ENCODE measurements at places on chromosomes 2 and 18.

DNA sequence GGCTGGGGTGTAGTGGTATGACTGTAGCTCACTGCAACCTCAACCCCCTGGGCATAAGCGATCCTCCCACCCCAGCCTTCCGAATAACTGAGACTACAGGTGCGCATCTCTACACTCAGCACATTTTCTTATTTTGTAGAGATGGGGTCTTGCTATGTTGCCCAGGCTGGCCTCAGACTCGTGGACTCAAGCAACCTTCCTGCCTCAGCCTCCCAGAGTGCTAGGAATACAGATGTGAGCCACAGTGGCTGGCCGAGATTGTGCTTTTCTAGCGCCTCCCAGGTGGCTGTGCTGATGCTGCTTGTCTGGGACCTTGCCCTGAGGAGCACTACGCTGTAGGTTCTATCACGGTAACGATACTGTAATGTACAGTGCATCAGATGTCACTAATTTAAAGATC, 155.6 kb downstream of the AGAP1 start:
- DNase-seq: no peak

- no peak for DNase-seq
These were observed 731.1 kb upstream of the SLC8A1 start for GRCh38 chr2:41182961-41183360.

DNA sequence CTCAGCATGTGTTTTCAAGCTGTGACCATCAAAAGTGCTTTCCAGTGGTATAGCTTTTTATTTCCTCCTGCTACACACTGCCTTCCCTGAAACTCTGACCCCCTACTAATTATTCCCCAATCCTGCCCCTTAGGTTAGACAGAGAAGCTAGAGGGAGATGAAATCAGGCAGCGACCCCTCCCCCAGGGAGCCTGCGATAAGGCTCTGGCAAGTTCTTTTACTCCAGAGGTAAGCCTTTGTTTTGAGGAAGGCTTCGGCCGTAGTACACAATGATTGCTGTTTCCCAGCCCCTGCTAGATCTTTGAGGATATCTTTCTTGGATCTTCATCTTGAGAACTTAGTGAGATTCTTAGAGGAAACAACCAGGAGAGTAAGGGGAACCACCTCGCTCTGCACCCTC, 33.5 kb upstream of the NOL4 start:
- no peak for DNase-seq

DNA sequence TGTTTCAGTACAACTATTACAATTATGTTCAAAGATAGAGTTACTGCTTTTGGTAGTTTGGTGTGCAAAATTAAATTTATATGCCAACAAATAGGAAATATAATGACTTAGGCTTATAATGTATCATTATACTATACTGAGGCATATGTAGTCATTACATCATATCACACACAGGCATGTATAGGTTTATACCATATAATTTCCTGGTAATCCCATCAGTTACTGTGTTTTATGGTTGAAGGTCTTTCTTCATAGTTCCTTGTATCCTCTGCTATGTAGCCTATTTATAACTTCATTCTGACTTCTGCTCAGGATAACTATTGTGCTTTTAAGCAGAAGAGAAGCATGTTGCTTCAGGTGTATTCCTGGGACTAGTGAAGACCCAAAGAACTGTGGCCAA, 110.5 kb downstream of the ZNF407 start:
- no peak for DNase-seq

- DNase-seq: no peak
These were observed 29.2 kb upstream of the ACVR1C start for GRCh38 chr2:157657858-157658257.

GRCh38 chr18:68803356-68803755, 5.5 kb downstream of the CCDC102B start:
- DNase-seq: no peak

DNA sequence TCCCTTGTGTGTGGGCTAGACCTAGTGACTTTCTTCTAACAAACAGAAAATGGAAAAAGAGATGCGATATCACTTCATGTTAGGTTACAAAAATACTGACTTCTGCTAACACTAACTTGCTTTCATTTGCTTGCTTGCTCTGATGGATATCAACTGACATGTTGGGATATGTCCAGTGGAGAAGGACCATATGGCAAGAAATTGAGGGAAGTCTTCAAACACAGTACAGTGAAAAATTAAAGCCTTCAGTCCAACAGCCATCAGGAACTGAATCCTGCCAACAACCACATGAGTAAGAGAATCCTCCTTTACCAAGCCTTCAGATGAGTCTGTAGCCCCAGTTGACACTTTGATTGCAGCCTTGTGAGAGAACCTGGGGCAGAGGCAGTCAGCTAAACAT, 143.9 kb downstream of the MAIP1 start:
- no peak for DNase-seq

- DNase-seq: no peak
These were observed 42.2 kb downstream of the TTC32 start for GRCh38 chr2:19859565-19859964.

- DNase-seq: no peak
These were observed 187.5 kb downstream of the SCG2 start for GRCh38 chr2:223414646-223415045.

GRCh38 chr2:35714883-35715282, 640.7 kb upstream of the CRIM1 start:
- no peak for DNase-seq

DNA sequence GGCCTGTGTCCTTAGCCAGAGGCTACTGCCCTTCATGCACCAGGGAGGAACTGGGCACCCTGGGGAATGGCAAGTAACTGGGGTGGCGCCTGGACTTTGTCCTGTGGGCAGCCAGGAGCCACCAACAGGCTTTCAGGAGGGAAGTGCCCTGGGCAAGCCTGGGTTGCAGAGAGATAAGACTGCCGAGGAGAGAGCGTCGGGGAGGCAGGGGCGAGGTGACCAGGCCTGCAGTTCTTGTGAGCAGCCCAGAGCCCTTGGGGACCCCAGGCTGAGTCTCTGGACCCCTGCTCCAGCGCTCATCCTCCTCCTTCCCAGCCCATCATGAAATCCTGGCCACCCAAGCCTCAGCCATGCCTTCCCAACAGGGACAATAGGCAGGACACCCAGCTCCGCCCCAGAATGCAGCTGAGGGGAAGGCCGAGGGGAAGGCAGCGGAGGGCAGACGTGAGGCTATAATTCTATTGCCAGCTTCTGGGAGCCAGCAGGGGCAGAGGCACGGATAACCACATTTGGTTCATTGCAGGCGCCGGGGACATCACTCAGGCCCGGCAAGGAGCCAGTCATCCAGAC, 25.1 kb downstream of the ADRA2B start:
- no peak for DNase-seq

DNA sequence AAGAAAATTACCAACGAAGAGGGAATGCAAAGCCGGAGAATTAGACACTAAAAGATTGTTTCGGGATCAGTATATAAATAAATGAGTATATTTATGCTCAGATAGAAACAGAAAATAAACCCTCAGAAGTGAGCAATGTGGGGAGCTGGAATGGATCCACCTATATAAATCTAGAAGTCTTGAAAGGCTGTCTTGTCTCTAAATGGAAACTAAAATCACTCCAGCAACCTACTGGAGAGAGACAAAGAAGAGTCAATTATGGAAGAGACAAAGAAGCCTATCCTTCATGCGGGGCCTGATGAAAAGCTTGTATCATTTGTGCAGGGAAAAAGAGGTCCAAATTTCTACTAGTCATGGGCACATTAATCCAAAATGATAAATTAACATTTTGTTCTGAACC, 158.1 kb downstream of the DNAH7 start:
- no peak for DNase-seq

DNA sequence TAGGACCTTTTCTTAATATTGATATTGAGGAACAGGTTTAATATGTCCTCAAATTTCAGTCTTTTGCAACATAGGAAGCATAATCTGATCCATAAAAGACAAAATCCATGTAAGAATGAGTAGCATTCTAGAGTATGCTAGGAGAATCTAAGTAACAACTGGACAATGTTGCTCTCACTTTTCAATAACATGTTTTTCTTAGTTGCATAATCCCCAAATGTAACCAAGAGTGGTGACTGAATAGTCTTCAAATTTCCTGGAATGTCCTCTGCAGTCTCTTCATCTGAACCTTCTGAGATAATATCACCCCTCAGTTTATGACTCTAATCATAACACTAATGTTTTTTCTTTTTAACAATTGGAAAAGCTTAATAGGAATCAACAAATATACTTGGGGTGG, 110.0 kb upstream of the ZEB2 start:
- DNase-seq: no peak

GRCh38 chr2:231909631-231910030, 16.6 kb downstream of the NPPC start:
- no peak for DNase-seq

DNA sequence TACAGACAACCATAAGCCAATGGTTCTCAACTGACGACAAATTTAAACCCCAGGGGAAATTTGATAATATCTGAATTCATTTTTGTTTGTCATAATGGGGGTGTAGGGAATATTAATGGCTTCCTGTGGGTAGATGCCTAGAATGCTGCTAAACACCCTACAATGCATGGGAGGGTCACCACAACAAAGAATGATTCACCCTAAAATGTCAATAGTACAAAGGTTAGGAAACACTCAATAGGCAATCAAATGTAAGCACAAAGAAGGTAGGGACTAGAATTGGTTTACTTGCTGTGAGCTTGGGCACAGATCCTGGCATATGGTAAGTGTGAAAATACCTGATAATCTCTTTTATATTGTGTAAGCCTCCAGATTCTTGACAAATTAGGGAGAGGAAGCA, 20.1 kb upstream of the FANCL start:
- no peak for DNase-seq

DNA sequence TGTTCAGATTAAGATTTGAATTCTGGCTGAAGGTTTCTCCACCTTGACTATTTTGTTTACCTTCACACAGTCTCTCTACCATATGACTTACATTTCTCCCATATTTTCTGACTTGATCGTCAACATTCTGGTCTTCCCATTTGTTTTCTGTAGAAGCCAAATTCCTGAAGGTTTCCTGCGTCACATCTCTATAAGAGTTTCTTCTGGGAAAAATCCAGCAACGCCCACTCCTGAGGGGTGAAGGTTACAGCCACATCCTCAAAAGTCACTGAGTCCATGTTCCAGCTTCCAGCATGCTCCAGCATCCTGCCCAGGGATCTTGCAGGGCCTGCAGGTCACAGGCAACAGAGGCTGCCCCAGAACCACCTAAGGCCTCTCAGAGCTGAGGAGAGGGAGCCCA, 47.5 kb downstream of the NBEAL1 start:
- no peak for DNase-seq

GRCh38 chr18:32771169-32771751, 1.6 kb downstream of the KLHL14 start:
- DNase-seq: no peak

- no peak for DNase-seq
These were observed 3.3 kb downstream of the KIF3C start for GRCh38 chr2:25979001-25979400.

- DNase-seq: no peak
These were observed 21.9 kb downstream of the RPIA start for GRCh38 chr2:88713408-88713807.

- DNase-seq: no peak
These were observed 56.6 kb downstream of the SOWAHC start for GRCh38 chr2:109670556-109671411.

GRCh38 chr2:171157109-171157500, 3.6 kb downstream of the TLK1 start:
- no peak for DNase-seq

DNA sequence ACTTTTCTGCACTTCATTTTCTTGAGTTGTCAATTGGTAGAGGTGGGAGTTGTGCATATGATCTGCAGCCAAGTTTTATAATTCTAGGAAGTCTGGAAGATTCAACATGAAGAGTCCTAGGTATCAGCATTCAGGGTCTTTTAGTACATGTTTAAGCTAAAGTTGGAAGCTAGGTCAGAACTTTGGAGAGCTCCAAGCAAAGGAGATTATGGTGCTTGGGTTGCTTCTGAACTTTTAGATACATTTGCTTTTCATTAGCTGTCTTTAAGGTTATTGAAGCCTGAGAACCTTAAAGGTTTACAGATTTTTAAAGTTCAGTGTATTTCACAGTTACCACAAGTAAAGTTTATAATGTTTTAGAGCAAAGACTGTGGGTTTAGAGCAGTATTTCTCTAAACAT, 85.5 kb downstream of the EPC2 start:
- DNase-seq: no peak

- DNase-seq: no peak
These were observed 207.2 kb downstream of the GALNT13 start for GRCh38 chr2:154078926-154079325.

DNA sequence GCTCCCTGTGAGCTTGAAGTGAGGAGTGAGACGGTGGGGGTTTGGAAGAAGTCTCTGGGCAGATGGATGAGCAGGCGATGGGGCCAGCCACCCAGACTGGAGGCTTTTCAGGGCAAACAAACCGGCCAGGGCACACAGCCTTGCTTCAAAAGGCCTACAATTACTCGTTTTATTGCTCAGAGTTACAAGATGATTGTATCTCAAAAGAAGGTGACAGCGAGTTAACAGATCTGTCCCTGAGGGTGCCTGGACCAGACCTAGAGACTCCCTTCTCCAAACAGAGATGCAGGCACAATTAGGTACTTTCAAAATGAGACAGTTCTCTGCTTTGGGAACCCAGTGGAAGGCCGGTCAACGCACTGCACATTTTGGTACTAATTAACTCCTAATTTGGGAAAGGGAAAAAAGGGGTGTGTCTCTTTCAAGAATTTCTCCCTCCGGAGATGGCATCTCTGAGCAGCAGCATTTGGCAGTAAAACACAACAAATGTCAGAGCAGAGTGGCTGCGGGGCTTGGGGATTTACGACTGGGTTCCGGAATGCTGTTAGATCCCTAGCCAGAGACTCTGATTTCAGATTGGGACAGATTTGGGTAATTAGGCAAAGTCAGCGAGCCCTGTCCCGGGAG, 226.7 kb downstream of the TTC32 start:
- no peak for DNase-seq

DNA sequence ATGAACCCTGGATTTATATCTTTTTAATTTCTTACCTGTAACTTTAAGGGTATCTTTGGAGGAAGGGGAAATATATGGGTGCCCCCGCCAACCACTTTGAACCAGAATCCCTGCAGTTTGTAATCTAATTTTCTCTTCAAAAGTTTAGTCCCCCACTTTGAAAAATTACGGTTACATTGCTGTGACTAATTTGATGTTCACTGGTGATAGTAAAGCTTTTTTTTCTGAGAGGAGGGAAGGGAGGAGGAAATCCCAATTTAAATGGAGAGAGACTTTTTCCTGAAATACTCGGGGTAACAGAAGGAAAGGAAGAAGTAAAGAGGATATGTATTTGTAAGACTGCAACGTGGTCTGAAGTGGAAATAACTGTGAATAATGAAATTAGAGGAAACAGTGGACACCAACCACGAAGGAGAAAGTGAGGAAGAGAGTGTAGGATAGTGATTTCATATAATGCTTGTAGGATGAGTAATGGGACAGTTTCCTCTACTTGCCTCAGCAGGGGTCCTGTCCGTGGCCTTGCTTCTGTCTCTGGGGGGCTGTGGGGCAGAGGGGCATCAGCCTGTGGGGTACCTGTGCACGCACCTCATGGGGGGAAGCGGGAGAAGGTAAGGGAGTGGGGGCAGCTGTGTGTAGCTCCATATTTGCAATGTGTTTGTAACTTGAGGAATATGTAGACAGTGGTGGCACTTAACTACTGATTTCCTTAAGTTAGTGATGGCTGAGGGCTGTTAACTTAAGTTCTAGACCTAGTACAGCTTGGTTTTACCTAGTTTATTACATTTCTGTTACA, 161.1 kb downstream of the LTBP1 start:
- DNase-seq: no peak
